ENCODE measurements at places on chromosomes 2 and 18.

GRCh38 chr2:199431746-199432213 is 26.0 kb downstream of the SATB2 start:
- peak; percentile 88 for DNase-seq

- no peak for DNase-seq
Measured at GRCh38 chr2:162925595-162925994, 87.0 kb upstream of the KCNH7 start.

GRCh38 chr18:49250816-49251388 is 209.5 kb downstream of the DYM start:
- peak; percentile 77 for DNase-seq

GRCh38 chr2:1192121-1192520 is 221.1 kb upstream of the TPO start:
- DNase-seq = no peak

DNA sequence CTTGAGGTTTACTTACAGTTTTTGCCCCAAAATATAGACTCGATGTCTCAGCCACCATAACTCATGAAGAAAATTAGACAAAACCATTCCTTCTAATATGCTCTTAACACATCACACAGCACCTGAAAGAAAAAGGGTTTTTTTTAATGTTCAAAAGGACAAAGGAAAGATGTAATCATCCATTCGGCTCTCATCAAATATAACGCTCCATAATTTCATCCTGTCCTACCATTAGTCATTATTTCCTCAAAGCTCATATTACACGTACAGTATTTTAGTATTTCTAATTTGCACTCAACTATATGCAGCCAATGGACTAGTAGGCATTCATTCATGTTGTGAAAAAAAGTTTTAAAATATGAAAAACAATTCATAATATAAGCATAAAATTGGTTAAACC is 24.8 kb downstream of the ESCO1 start:
- DNase-seq = no peak

Data from NCI-H69 (cell line).